Activated T-cell treated with anti-CD3 and anti-CD28 coated beads, Interleukin-2, amount 50 U/mL, for 24 hours (primary cell): ENCODE measurements at places on chromosomes 4 and X.

DNA sequence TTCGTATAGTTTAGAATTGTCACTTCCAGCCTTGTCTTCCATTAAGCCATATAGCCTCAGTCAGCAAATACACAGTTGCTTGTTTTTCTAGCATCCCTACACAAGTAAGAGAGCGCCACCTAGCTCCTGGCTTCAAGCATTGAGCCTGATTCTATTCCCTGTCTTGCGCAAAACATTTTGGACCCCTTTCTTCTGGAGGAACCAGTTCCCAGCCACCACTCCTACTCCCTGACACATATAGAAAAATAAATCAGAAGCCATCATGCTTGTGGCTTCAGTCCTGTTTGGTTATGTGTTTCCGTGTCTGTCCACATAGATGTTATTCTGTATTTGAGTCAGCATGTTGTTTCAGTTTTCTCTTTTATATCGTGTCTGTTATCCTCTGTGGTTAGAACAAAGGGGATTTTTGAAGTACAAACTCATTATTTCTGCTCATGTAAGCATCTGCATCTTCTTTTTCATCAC is 59.9 kb downstream of the GK start:
- DNase-seq: peak; percentile 50

GRCh38 chrX:118562582-118563164 is 67.1 kb downstream of the DOCK11 start:
- no peak for DNase-seq

- DNase-seq: no peak
These were observed 39.8 kb downstream of the GPRIN3 start for GRCh38 chr4:89267846-89268245.

DNA sequence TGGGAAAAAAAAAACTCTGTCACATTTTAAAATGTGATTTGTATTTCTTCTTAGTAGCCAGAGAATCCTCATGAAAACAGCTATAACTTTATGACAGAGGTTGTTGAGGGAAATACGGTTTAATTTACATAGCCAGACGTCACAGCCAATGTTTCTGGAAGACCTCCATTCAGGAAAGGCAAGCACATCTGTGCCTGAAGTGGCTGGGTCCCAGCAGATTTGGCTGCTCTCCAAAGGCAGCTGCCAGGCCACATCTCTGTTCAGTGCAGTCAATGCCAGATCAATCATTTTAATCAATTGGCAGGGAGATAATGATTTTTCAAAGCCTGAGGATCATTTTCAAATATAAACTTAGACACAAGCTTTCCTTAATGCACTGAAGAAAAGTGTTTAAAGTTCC is 86.5 kb upstream of the ZIC3 start:
- DNase-seq: no peak

GRCh38 chrX:148929686-148930085 is 429.3 kb downstream of the AFF2 start:
- DNase-seq: no peak

GRCh38 chrX:40165206-40165605 is 67.4 kb upstream of the BCOR start:
- no peak for DNase-seq

GRCh38 chr4:79996851-79997250 is 76.2 kb downstream of the ANTXR2 start:
- no peak for DNase-seq

- DNase-seq: no peak
These were observed 101.9 kb downstream of the LNX1 start for GRCh38 chr4:53489279-53489889.

DNA sequence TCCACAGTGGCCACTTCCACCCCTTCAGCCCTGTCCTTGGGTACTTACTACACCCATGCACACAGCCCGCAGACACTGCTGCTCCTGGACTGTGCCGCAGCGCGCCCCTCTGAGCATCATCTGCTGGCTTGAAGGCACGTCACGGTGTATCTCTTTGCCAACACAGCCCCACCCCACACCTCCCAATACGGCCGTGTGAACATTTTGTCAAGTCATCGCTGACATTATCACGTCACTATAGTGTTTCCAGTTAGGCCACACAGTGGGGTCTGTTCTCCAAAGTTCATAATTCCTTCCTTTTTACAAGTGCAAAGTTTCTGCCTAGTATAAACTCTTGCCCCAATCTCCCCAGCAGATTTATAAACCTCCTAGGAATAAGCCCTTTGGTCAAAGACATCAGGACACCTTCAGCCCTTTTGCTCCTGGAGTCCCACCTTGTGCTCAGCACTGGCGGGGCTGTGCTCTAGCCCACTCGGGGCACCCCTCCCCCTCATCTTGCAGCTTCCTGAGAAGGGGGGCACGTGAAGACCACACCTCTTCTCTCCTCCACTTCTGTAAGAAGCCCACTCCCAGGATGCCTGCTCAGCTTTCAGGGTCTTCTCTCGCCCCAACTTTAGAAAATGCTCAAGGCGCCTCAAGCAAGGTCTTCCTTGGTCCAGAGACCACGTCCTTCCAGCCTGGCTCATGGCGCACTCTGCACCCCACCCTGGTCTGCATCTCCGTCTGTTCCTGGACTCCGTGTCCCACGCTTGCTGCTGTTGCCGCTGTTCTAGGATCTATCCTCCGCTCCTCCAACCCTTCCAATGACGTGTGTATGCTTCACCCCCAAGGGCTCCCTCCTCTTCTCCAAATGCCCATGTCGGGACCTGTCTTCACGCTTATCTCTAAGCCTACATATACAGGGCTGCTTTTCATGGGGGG is 7.2 kb downstream of the FAM53A start:
- DNase-seq: no peak

- no peak for DNase-seq
These were observed 10.8 kb upstream of the TMPRSS11B start for GRCh38 chr4:68256284-68256683.

DNA sequence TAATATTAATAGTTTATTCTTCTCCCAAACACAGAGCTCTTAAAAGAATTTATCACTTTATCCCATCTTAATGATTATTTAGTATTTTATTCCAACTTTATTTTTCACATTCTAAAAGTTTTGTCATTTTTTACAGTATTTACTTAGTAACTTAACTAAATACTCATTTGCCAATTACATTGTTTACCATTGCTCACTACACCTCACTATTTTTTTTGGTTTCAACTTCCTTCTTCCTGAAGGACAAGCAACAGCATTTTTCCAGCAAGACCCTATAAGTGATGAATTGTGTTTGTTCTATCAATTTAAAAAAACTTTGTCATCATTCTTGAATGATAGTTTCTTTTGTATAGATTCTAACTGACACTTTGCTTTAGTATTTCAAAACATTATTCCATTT is 19.4 kb upstream of the SRD5A3 start:
- DNase-seq: no peak

DNA sequence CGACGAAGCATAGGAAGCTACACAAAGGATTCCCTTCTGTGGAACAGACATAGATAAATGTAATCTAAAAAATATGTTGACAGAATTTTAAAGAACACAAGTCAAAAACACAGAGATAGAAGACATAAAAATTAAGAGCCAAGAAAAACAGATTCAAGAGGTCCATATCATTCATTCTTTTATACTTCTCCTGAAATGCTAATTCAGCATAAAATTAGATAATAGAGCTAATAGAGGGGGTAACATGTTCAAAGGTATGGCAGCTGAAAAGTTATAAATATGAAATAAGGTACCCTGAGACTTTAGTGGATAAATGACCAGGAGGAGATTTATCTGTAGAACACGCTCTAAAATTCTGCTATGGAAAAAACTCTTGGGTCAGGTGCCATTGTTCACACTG is 37.4 kb upstream of the PRSS48 start:
- no peak for DNase-seq

DNA sequence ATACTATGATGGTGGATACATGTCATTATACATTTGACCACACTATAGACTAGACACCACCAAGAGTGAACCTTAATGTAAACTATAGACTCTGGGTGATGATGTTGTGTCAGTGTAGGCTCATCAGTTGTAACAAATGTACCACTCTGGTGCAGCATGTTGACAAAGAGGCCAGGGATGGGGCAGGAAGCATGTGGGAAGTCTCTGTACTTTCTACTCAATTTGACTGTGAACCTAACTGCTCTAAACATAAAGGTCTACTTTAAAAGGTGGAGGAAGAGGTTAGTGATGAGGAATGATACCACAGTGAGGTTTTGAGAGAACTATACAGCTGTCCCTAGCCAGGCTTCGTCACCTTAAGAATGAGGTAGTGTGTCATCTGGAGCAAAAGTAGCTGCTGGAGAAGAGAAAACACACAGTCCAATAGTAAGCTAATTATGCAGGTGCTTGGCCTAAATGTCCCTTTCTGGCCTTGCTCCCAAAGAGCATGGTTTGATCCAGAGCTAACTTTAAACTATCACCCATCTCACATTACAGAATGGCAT is 38.4 kb downstream of the GRSF1 start:
- no peak for DNase-seq

DNA sequence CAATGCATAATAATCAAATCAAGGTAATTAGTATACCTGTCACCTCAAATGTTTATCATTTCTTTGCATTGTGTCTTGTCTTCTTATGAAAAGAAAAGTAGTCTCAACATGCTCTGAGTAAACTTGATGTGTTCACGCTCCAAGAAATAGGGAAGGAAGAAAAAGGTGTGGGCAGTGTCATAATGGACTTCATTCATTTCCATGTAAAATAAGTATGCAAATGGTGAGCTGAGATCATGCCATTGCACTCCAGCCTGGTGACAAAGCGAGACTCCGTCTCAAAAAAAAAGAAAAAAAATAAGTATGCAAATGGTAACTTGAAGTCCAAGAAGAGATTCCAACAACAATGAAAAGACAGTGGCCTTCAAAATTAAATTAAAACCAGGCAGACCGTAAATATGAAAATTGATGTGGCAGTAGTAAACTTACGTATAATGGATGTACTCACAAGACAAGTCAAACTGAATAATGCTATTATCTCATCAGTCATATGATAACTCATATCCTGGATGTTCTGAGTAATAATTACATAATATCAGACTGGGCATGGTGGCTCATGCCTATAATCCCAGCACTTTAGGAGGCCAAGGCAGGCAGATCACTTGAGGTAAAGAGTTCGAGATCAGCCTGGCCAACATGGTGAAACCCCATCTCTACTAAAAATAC is 6.0 kb upstream of the CWH43 start:
- no peak for DNase-seq

- no peak for DNase-seq
These were observed 111.8 kb upstream of the MAP3K15 start for GRCh38 chrX:19627081-19627480.

GRCh38 chrX:37921758-37922157 is 74.4 kb upstream of the DYNLT3 start:
- no peak for DNase-seq

- DNase-seq: no peak
These were observed 14.8 kb downstream of the RPL34 start for GRCh38 chr4:108635070-108635655.

DNA sequence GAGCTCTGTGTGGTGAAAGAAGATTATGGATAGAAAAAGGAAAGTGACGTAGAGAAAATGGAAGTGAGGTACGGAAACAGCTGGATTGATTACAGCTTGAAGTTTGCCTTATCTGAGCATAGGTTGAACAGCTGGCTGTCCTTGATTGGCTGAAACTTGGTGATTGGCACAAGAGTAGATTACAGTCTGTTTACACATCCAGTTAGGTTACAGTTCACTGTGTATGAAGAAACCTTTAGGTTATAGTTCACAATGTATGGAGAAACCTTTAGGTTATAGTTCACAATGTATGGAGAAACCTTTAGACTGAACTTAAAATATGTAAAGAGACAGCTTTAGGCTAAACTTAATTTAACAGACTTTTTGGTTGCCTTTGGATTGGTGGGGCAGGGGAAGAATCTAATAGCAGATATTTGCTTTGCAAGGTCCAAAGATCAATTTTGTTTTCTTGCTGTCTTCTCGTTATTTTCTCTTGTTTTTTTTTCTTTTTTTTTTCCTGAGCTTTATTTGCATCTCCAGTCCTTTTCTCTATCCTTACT is 15.6 kb upstream of the ART3 start:
- no peak for DNase-seq

DNA sequence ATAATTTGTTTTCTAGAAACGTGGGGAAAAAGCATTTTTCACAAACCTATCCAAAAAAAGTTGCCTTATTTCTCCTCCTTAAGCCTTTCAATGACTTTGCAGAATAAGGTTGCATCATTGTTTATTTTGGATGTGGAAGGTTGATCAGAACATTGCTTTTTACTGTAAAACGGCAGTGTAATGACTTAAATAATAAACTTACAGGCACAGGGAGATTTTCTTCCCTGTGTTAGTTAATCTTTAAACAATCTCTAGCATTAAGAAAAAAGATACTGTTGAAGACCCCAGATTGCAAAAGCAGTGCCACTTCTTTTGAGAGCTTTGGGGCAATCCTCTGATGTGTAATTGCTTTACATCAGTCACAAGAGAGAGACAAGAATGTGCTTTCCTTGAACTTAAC is 153.4 kb downstream of the ARX start:
- DNase-seq: no peak

GRCh38 chr4:48027653-48028052 is 11.1 kb downstream of the NIPAL1 start:
- no peak for DNase-seq

DNA sequence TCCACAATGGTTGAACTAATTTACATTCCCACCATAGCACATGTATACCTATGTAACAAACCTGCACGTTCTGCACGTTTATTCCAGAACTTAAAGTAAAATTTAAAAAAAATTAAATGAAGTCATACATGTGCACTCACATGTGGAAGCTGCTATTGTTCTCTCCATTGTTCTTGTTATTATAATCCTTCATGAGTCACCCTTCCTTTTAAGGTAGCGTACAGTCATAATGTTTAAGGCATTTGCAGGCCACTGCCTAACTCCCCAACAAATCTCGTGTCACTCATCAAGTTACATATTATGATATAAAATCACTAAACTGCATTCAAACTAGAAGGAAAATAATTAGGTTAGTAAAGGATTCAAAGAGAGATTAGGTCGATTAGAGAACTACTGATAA is 63.6 kb downstream of the SLC7A11 start:
- no peak for DNase-seq

- DNase-seq: no peak
These were observed 232.5 kb downstream of the PCDH7 start for GRCh38 chr4:30952526-30953219.

GRCh38 chrX:140507982-140508305 is 3.1 kb upstream of the SOX3 start:
- DNase-seq: no peak

- no peak for DNase-seq
These were observed 122.7 kb downstream of the CCNB3 start for GRCh38 chrX:50327235-50327634.

GRCh38 chr4:172826346-172826745 is 342.3 kb upstream of the GALNT7 start:
- no peak for DNase-seq
